CD4-positive, alpha-beta T cell treated with Interleukin-17A for 4 hours (primary cell): ENCODE measurements at places on chromosomes 7 and 10.

GRCh38 chr7:38796626-38797501 lies 112.1 kb downstream of the VPS41 start:
- DNase-seq = peak; percentile 64

DNA sequence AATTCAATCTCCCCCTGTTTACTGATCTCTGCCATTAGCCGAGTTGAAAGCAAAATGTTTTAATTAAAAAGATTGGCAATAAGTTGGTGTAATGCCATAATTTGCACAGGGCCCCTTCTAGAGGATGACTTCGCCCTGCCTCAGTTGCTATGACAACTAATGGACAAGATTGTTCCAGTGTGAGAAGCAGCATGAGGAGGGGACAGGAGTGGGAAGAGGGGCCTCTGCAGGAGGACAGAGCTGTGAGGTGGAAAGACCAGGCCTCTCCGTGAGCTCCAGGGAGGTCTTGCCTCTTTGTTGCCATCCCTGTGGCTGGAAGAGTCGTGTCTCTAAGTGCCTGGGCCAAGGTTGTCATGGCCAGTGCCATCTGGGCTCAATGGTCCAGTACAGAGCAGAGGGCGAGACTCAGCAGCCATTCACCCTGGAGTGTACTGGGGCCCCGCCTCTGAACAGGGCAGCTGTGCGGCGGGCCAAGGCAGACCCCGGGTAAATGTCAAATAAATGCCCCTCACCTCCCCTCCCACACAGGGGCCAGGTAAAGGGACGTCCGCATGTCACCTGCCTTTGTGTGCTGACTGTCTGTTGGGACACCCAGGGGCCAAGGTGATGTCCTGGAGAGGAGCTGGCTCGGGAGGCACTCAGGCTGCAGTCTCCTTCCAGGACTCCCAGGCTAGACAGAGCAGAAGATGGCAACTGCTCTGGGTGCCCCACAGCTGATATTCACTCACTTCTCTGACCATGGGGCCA lies 97.0 kb upstream of the RET start:
- no peak for DNase-seq

DNA sequence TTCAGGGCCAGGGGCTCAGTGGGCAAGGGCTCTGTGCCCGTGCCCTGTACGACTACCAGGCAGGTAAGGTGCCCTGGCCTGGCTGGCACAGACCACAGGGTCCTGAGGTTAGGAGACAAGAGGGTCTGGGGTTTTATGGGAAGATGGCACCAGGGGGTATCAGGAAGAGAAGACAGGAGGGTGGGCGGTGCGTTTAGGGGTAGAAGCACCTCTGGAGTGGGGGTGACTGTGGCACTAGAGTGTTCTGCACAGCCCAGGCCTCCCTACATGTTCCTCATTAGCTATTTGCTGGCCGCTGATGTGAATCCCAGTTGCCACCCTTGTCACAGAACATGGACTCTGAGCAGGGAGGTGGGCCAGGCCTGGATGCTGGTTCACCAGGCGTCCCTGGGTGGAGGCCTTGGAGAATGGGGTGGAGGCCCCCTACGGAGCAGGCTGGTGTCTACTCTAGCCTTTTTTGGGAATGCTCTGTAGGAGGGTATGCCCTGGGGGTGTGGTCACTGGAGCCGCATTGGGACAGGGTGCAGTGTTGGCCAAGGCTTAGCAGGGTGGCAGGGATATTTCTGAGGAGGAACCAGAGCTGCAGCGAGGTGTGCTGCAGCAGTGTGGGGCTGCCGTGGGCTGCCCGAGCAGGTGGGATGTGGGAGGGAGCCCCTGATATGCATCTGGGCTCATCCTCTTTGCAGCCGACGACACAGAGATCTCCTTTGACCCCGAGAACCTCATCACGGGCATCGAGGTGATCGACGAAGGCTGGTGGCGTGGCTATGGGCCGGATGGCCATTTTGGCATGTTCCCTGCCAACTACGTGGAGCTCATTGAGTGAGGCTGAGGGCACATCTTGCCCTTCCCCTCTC lies 5.0 kb downstream of the PGAM2 start:
- peak; percentile 0 for DNase-seq

DNA sequence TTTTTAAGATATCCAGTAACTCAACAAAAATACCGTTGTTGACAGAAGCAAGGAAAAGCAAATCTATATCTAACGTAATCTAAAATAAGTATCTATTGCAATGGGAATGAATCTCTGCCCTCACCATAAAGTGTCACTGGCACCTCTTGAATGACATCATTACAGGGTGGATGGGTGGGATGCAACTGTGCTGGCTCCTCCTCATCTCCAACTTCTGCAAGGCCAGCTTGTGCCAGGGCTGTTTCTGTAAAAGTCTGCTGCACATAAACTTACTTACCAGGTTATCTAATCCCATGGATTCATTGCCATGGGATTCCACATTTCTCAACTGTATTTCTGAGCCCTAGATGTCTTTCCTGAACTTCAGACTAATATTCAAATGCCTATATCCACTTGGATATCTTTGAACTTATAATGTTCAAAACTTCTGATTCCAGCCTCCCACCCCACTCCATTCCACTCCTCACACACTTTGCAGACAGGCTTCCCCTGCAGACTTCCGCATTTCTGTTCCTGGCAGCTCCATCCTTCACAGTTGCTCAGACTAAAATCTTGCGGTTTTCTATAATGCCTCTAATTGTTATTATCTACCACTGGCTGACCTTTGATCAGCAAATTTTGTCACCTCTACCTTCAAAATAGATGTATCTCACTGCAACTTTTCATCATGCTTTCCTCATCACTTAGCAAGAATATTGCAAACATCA lies 10.7 kb downstream of the FGL2 start:
- DNase-seq = no peak
